ENCODE measurements at places on chromosomes 3 and 15.

DNA sequence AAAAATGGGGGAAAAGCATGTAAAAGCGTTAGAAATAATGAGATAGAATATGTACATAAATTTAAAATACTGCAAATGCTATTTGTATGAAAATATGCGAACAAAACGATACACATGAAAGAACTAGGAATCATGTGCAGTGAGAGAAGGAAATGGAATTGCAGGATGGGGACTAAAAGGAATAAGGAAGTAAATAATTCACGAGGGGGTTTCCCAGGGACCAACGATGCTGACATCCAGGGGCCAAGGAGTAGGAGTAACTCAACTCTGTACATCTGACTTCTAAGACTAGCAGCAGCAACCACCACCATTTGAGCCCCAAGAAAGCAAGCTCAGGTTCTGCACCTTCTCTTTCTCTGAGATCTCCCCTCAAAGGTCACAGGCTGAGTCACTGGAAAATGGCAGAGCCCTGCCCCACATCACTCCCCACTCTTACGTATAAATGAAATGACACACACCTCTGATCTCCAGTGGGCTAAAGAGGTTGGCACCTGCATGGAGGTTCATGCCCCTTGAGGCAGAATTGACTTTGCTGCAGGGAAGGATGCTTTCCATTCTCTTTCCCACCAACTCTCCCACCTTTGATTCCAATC lies 100.0 kb upstream of the DLG1 start:
- DNase-seq: no peak

DNA sequence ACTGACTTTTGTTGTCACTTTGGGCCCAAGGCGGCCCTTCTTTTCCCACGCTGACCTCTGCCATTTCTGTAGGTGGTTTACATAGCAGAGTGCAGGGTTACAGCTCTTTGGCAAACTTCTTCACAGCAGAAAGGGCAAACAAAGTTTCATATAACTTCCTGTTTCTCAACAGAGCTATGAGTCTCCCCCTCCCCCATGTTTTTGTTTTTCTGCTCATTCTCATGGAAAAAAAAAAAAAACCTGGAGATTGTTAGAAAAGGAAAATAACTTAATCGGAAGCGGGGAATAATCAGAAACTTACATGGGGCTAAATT lies 342.0 kb upstream of the NR2F2 start:
- no peak for DNase-seq

GRCh38 chr15:38823263-38823662 lies 258.6 kb upstream of the RASGRP1 start:
- no peak for DNase-seq

DNA sequence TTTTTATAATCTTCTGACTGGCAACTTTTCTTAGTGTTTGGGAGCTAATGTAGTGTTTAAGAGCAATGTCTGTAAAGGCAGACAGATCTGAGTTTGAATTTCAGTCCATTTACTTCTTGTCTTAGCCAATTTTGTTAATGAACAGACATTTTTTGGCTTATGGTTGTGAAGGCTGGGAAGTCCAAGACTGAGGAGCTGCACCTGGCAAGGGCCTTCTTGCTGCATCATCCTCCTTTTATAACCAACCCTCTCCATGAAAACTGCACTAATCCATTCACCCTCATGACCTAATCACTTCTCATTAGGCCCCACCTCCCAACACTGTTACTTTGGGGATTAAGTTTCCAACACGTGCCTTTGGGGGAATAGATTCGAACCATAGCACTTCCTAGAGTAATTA lies 164.5 kb downstream of the GAP43 start:
- no peak for DNase-seq

DNA sequence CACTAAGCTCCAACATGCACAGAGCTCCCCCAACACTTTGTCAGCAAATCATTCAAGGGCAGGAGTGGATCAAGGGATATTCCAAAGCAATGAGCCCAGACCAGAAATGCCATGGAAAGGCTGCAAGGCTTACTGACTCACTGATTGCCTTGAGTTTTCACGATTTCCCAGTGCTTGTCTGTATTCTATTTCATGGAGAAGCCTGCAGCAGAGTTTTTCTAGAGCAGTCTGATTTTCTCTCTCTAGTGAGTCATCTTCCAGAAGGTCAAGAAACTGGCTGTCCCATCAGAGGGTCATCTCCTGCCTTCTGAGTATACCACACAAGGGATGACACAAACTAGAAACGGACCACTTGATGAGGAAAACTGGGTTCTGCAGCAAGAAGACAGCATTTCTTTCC lies 16.5 kb downstream of the LMCD1 start:
- no peak for DNase-seq

- no peak for DNase-seq
Measured at GRCh38 chr3:159629329-159630084, 359.1 kb upstream of the IL12A start.
